ENCODE measurements at places on chromosomes 7 and 10.

DNA sequence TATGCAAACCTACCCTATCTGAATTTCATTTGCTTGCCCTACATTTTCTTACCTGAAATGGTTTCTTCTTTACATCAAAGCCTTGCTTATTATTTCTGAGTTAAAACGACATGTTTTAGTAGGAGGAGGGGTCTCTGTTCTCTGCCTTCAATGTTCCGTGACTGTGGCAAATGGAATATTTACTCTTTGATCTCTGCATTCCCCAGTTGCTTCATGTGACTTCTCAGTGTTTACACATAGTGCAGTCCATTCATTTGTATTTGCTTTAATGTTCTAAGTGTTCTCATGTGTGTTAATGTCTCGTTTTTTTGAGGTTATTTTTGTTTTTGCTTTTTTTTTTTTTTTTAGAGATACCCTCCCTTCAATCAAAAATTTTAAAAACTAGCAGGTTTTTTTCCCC, 75.8 kb downstream of the GNAI1 start:
- DNase-seq: no peak

DNA sequence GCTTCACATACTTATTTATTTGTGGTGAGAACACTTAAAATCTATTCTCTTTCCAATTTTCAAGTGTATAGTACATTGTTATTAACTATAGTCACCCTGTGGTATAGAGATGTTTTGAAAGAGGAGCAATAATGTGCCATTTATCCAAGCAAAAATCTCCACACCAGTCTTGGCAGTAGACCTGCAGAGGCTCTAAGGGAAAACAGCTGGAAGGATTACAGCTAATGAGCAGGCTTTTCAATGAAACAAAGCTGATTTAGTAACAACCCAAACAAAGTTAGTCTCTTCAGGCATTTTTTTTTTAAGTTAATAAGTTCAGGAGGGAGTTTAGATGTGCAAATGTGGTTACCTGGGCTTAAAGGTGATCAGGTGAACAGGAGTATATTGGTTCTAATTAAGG, 101.9 kb downstream of the EVX1 start:
- no peak for DNase-seq

GRCh38 chr7:33845991-33846509, 59.3 kb upstream of the BMPER start:
- no peak for DNase-seq

DNA sequence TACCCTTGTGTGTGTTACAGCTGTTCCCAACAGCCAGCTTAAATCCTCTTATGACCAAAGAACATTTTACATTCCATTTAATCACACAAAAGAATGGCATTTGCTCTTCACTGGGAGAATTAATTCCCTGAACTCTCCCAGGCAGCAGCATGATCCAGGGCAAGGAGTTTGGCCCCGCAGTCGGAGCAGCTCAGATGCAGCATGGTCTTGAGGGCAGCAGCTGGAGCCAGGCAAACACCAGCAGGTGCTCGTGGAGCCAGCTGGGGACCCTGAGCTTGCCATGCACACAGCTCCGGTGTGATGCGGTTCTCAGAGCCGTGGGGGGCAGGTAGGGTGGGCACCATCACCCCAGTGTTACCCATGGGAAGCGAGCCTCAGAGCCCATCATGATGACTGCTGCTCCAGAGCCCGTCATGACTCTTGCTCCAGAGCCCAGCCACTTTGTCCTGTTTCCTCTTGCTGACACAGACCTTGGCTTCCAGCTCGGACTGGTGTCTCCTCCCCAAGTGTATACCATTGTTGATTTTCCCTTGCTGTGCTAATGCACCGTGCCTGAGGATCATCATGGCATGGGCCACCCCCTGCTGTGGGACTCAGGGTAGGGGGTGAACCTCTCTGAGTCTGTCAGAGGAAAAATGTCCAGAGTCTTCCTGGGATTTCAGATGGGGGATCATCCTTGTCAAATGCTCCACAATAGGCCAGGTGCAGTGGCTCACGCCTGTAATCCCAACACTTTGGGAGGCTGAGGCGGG, 75.8 kb downstream of the ZRANB1 start:
- no peak for DNase-seq

GRCh38 chr10:87658858-87659555, 671 bp upstream of the PAPSS2 start:
- DNase-seq: no peak

GRCh38 chr7:41698726-41699125, 4.2 kb downstream of the INHBA start:
- DNase-seq: no peak

All from suppressor macrophage (primary cell).